ENCODE measurements at places on chromosomes 12 and 14.

DNA sequence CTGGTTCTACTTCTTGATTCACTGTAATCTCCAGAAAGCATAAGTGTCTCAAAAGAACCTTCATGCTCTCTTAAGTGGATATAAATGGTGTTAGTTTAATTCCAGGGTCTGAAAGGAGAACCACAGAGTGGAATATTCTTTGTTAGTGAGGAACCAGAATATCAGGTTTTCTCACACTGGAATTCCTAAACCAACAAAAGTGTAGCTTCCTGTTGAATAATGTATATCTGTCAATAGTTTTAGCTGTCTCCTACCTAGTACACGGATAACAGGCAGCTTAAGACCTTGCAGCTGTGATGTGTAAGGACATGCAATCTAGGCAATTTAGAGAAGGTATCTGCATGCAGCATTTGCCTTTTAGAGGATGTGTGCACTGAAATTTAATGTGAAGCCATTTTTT is 24.0 kb downstream of the LRIG3 start:
- no peak for DNase-seq

- DNase-seq = peak; percentile 37
Observed at GRCh38 chr12:122730215-122731014, at the start of gene HCAR1. TSS of gene HCAR1 (minus strand) at chr12:122730844. CDS start at chr12:122730339, 505 bp downstream.

GRCh38 chr14:92988786-92989755 is 66.1 kb downstream of the CHGA start:
- DNase-seq = no peak

DNA sequence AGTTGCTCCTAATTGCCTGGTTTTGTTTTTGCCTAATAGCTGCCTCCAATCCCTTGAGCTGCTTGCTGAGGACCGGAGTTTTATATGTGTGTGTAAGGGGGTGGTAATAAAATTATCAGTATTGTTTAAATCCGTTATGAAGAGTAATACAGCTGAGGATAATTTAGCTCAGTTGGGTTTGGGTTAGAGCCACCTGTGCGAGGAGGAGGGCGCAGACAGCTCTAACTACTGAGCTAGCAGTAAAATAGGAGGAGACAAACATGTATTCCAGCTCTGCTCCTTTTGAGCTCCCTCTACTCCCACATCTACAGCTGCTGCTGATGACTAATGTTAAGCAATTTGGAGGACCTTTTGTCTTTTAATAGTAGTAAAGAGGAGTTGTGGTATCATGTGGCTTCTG is 61.5 kb downstream of the SPATS2 start:
- DNase-seq = peak; percentile 79

DNA sequence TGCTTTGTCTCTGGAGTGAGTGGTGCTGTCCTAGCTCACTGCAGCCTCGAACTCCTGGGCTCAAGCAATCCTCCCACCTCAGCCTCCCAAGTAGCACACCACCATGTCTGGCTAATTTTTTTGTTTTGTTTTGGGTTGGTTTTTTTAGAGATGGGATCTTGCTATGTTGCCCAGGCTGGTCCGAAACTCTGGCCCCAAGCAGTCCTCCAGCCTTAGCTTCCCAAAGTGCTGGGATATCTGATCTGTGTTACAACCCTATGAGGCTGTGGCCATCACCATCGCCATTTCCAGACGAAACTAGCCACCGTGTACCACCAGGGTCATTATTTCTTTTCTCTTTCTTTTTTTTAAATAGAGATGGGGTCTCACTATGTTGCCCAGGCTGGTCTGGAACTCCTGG is 2.6 kb downstream of the IL31 start:
- no peak for DNase-seq

DNA sequence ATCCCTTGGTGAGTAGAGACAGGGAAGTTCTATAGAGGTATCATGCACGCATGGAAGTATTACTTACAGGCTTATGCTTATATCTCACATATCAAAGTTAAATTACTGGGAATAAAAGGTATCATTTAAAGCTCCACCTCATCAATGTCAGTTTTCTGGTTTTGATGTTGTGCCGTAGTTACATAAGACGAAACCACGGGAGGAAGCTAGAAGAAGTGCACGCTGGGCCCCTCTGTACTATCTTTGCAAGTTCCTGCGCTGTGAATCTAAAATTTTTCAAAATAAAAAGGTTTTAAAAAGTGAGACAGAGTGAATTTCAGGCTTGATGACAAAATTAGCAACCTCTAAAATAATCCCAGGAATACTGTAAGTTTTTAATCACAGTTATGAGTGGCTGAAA is 198.1 kb downstream of the ANO2 start:
- DNase-seq = no peak

GRCh38 chr14:70827752-70828151 is 18.4 kb upstream of the MAP3K9 start:
- no peak for DNase-seq

GRCh38 chr14:100683578-100683977 is 43.1 kb upstream of the DLK1 start:
- DNase-seq = no peak

DNA sequence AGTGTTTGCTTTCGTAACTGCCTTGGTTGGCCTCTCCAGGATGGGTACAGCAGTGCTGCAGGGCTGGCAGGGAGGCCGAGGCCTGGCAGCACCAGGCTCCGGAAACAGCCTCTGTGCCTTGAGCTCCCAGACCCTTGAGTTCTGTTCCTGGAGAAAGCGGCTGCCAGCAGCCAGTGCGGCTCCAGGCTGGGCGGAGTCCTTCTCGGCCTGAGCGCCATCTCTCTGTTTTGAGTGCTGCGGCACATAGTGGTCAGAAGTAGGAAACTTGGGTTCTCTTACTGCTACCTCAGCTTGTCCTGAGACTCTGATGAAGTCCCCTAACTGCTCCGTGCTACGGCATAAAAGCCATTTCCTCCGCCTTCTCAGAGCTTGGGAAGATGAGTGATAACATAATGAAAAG is 65.9 kb downstream of the KCNA1 start:
- DNase-seq = no peak

DNA sequence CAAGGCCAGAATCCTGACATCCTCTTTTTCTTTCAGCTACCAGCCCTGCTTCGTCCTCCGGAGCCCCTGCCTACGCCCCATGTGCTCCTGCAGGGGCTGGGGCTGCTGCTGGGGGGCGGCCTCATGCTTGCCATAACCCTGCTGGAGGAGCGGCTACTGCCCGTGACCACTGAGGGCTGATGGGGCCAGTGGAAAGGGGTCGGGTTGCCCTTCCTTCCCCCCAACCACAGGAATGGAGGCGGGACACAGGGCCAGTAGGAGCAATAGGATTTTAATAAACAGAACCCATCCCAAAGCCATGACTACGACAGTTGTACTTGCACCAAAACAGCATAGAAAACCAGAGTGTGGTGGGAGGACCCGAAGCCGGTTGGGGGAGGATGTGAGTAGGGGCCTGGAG is 7.7 kb downstream of the SLC39A5 start:
- no peak for DNase-seq

DNA sequence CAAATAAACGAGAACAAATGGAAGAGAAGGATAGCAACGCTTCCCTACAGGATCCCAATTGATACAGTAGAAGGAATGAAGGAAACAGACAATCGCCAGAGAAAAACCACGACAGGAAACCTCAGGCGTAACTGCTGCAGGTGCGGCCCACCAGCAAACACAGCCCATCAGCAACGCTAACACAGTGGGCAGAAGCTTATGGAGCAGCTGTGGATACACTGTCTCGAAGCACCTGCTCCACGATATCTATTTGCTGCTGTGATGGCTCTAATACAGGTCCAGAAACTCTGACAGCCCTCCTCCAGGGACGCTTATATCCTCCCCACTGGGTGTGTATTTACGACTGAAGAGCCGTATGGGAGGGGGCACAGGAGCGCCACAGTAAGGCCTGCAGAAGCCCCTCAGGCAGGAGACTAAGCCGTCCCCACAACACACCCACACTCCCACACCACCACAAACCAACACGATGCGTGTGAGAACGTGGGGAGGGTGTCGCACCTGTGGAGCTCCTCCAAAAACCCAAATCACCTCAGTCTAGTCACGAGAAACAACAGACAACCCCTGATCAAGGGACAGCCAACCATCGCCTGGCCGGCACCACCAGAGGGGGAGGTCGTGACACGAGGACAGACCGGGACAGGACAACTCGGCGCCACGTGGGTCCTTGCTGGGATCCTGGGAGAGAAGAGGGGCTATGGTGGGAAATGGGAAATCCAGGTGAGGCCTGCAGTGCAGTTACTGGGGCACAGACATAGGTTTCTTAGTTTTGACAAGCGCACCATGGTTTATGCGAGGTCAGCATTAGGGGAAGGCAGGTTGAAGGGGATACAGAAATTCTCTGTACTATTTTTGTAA is 24.0 kb downstream of the POLE start:
- no peak for DNase-seq

DNA sequence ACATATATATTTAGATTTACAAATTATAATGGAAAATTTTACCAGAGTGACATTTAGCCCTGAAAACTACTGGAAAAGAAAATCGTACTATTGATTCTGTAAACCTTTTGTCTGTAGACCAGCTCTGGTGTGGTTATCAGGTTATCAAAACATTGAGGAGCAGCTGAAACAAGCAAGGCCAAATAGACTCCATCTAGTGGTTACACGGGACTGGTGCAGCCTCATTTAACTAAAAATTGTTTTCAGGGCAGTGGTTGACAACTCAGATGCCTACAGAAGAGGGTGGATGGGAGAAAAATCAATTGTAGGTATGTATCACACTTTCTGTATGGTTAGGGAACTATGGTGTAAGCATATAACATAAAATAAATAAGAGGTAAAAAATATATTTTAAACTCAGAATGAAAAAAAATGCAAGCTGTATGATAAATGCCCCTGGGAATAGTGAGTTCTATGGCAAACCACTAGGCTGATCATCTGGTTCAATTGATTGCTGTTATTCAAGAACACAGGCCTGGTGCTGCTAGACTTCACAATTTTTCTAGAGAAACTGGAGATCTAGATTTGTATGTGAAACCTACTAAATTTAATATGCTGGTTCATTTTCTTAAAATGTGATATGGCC is 51.2 kb downstream of the ACSS3 start:
- DNase-seq = peak; percentile 10

DNA sequence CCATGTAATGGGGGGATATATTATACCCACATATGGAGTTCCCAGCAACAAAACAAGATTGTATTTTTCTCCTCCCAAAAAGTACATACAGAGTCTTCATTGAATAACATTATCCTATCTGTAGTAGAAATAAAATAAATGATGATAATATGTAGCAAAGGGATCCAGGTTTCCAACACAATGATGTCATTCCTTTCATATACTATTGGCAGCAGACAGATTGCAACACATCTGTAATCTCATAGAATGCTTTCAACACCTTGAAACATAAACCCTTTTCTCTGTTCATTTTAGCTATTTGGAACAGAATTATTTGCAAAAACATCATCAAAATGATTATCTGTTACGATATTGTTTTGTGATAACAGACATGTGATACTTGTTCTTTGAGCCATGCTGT is 317.6 kb downstream of the DPF3 start:
- DNase-seq = no peak

GRCh38 chr12:93832131-93832530 is 155.0 kb downstream of the CRADD start:
- DNase-seq = peak; percentile 60

DNA sequence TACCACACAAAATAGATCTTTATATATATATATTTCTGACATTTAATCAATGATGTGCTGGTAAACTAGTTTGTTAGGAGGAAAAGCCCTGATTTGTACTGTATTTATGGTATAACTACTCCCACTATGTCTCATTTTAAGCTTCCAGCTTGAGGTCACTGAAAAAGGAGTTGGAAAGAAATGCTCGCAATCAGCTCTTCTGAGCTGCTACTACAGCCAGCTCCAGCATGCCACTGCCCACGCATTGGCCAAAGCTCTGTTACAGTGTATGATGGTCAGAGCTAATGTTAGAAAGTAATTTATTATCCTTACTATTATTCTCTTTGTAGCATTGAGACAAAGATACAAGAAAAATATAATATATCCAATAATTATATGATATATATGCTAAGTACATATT is 55.0 kb upstream of the PCED1B start:
- no peak for DNase-seq

DNA sequence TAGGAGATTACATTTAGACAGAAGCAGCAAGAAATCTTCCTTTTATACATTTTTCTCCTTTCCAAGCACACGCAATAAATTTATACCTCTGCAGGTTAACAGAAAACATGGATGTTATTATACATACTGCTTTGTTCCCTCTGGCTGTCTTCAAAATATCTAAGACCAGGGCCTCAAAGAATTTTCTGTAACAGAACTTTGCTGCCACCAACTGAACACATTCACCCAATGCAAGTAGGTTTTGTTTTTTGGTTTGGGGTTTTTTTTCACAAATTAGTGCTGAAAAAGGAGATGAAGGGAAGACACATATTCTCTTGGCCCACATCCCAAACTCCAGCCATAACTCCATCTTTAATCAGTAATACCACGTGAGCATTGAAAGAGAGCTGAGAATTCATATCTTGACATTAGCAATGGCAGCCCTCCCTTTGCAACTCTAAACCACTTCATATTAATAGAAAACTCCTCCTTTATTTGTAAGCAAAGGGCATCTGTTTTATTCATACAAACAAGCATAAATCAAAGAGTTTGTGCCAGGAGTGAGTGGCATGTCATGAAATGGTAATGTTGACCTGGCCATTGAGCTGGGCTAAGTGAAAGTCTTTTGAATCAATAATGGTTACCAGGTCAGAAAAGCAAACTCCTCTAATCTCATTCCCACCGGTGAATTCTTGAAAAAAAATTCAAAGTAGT is 150.8 kb upstream of the FSCB start:
- no peak for DNase-seq

DNA sequence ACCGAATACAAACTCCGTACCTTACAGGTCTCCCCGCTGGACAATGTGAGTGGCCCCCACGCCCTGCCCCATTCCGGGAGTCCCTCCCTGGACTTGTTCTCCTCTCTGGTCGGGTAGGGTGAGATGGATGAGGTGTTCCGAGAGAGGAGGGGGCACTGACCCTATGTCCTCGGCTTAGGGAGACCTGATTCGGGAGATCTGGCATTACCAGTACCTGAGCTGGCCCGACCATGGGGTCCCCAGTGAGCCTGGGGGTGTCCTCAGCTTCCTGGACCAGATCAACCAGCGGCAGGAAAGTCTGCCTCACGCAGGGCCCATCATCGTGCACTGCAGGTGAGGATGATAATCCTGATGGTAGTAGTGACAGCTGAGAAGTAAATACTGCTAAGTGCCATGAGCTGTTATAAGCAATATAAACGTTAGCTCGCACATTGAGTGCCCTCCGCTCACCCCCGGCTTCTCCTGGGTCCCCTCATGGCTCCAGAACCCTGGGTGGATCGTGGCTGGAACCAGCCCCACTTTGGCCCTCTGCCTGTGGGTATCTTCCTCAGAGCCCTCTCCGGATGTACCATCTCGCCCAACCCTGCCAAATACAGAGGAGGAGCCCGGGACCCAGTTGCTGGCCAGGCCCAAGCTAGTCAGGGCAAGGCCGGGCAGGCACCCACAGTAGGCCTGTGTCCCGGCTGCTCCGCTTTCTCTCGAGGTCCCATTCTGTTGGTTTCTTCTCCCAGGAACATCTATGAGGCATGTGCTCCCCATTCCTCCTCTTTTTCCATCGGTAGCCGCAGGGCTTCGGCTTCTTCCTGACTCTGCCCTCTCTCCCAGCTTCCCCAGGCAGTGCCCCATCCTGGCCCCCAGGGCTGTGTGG is 6.8 kb downstream of the PTPN6 start:
- DNase-seq = no peak

Data from MV-4-11 (cell line).